Spleen (tissue), 13 donors: ENCODE measurements at places on chromosomes 13 and 19.

- H3K27me3 ChIP-seq: peaks cover 99% of the 10 kb centered on the region
- no peak within 1 kb of the TSS for H3K27ac ChIP-seq
- H3K4me1 ChIP-seq: peaks cover 4% of the 10 kb centered on the region
- peak within 1 kb of the TSS; percentile 9 for H3K4me3 ChIP-seq
- peak; percentile 79 for DNase-seq
Observed at GRCh38 chr19:50639121-50640112, at the start of gene SYT3. Gene SYT3 (minus strand): TSS chr19:50639881. CDS start chr19:50637411, 2,470 bp downstream.

- DNase-seq: no peak
- H3K4me3 ChIP-seq: no peak overlapping the region
- H3K27ac ChIP-seq: no peak overlapping the region
- H3K27me3 ChIP-seq: no peaks in the 10 kb centered on the region
- no peaks in the 10 kb centered on the region for H3K36me3 ChIP-seq
- H3K4me1 ChIP-seq: no peaks in the 10 kb centered on the region
Observed at GRCh38 chr13:103140001-103140671, 73.9 kb upstream of the SLC10A2 start.

DNA sequence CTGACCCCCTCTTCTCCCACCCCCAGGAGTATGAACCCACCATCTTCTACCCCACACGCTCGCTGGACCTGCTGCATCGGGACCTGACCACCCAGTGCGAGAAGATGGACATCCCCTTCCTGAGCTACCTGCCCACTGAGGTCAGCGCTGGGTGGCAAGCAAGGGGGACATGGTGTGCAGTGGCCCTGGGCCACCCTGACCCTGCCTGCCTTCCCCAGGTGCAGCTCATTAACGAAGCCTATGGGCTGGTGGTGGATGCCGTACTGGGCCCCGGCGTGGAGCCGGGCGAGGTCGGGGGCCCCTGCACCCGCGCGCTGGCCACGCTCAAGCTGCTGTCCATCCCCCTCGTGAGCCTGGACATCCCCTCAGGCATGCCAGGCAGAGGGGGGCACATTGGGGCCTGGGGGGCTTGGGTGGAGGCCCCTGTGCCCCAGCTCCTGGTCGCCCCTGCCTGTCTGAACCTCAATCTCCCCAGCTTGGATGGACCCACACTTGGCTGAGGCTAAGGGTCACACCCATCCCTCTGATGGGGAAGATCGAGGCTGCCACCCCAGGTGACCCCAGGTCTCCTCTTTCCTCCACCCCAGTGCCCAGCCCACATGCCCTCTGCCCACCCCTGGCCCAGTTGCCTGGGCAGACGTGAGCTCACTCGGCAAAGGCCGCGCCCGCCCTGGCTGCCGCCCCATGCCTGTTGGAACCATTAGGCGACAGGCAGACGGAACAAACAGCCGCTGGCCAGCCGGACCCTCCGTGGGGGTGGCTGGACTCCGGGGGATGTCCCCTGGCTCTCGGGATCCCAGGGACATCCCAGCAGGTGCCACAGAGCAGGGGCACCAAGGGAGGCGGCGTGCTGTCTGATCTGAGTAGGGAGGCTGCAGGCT lies 2.5 kb upstream of the CILP2 start:
- peaks cover 6% of the 10 kb centered on the region for H3K36me3 ChIP-seq
- H3K4me1 ChIP-seq: peaks cover 25% of the 10 kb centered on the region
- peak; percentile 74 for DNase-seq
- H3K4me3 ChIP-seq: no peak overlapping the region
- peaks cover 34% of the 10 kb centered on the region for H3K27me3 ChIP-seq

DNA sequence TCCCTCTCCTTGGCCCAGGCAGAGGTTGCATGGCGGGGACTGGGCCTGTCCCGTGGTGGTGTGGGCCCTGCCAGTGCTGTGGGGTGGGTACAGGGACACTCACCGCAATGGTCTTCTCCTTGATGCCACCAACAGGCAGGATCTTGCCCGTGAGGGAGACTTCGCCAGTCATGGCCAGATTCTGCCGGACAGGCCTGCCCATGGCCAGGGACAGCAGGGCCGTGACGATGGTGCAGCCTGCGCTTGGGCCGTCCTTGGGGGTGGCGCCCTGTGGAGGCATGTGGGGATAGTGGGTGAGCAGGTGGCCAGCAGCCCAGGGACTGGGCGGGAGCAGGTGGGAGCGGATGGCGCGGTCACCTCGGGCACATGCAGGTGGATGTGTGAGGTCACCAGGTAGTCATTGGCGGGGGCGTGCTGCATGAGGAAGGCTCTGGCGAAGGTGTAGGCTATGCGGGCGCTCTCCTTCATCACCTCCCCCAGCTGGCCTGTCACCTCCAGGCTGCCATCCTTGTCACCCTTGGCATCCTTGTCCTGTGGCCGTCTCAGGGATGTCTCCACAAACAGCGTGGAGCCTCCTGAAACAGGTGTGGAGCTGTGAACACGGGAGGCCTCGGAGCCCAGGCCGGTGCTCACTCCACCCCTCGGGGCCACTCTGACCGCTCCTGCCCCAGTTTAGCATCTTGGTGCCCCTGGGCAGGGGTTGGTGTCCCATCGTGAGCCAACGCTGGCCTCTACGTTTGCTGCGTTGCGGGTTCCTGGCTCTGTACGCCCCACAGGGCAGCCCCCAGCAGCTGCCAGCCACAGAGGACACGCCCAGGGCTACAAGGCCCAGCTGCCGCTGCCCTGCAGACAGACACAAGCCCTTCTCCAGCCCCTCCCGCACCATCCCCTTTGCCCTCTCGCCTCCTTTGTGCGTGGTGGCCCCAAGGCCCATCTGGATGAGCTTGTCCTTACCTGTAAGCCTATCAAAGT lies 3.4 kb downstream of the RPL36 start:
- DNase-seq: peak; percentile 80
- H3K36me3 ChIP-seq: peaks cover 73% of the 10 kb centered on the region
- no peaks in the 10 kb centered on the region for H3K27me3 ChIP-seq
- H3K4me3 ChIP-seq: no peak overlapping the region
- peaks cover 8% of the 10 kb centered on the region for H3K4me1 ChIP-seq

- H3K27ac ChIP-seq: no peak overlapping the region
Observed at GRCh38 chr19:49932731-49933131, 3.4 kb upstream of the NUP62 start.

- no peaks in the 10 kb centered on the region for H3K4me1 ChIP-seq
- DNase-seq: no peak
- no peak overlapping the region for H3K4me3 ChIP-seq
- no peak overlapping the region for H3K27ac ChIP-seq
- H3K27me3 ChIP-seq: no peaks in the 10 kb centered on the region
Observed at GRCh38 chr13:79285159-79285558, 120.9 kb downstream of the RBM26 start.

- H3K27me3 ChIP-seq: no peaks in the 10 kb centered on the region
- no peak for DNase-seq
- H3K27ac ChIP-seq: no peak overlapping the region
- no peaks in the 10 kb centered on the region for H3K36me3 ChIP-seq
- H3K4me3 ChIP-seq: no peak overlapping the region
Observed at GRCh38 chr13:49597043-49597641, 11.8 kb upstream of the RCBTB1 start.
